Muscle of leg (tissue), 16 donors: ENCODE measurements at places on chromosomes 6 and 20. TPM values are rescaled to one million over a fixed set of nuclear protein-coding genes. Genes with fewer than 3 reads are reported as not detected.

KCNS1 gene
- polyA plus RNA-seq, result 0.12 TPM

RIMS1 gene
- polyA plus RNA-seq, result 0.54 TPM

DNA sequence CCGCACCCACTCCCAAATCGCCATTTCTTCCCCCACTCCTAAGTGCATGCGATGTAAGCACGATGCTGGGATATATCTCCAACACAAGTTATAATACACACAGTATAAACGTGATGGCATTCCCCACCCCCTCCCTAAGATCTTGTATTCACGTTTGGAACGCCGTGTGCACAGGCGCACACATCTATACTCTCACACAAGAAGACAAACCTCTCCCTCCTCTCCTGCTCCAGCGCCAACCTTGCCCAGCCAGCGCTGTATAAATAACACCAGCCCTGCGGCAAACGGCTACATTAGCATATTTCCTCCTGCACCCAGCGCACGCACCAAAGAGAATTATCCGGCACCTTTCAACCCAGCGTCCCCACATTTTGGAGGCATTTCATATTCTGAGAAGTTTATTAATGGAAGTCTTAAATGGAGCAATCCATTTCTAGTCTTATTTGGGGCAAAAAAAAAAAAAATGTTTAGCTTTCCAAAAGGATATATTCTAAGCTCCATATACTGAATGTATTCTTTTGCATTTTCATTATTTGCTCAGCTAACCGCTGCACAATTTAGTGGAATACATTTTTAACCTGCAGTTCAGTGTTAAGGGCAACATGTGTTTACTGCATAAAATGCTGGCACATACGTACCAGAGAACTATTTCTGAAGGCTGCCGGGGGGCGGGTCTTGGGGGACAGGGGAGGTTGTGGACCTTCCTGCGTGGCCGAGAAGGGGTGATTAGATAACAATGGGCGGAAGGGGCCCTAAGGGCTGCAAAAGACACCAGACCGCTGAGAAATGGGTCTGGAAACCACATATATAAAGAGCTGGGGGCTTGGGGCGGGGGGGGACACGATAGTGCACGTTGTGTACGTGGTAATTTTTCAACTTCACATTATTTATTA is 1.1 kb upstream of the SLC22A23 start:
- H3K27ac ChIP-seq, result no peak overlapping the region
- peak; percentile 40 for DNase-seq
- H3K27me3 ChIP-seq, result peaks cover 51% of the 10 kb centered on the region
- H3K36me3 ChIP-seq, result no peaks in the 10 kb centered on the region

LRFN2 gene
- polyA plus RNA-seq, result 0.08 TPM

NRN1 gene
- polyA plus RNA-seq, result 26.7 TPM

DNA sequence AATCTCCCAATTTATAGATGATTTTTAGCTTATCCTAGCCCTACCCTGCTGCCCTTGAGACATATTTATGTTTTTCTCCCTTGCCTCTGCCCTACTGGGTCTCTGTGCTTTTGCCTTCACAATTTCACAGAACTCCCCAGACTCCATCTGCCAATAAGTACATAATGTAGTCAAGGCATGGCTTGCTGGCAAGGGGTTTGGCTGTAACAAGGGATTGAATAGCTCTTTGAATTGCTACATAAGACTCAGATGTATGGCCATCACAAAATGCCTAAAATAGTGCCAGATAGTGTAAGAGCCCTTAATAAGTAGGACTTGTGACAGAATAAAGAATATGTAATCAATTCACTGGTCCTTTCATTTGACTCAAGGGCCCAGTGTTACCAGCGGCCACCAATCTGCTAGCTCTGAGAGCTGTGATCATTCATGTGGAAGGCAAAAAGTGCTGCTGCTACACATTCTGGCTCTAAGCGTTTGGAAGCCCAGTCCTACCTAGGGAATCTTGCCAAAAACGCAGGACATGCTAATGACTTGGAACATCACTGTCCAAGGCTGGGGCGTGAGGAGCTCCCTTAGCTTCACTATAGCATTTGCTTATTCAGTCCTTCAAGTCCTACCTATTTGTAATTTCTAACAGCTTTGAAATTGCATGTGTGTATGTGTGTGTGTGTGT is 20.5 kb downstream of the CLVS2 start:
- no peaks in the 10 kb centered on the region for H3K27me3 ChIP-seq
- DNase-seq, result no peak
- no peaks in the 10 kb centered on the region for H3K36me3 ChIP-seq

DNA sequence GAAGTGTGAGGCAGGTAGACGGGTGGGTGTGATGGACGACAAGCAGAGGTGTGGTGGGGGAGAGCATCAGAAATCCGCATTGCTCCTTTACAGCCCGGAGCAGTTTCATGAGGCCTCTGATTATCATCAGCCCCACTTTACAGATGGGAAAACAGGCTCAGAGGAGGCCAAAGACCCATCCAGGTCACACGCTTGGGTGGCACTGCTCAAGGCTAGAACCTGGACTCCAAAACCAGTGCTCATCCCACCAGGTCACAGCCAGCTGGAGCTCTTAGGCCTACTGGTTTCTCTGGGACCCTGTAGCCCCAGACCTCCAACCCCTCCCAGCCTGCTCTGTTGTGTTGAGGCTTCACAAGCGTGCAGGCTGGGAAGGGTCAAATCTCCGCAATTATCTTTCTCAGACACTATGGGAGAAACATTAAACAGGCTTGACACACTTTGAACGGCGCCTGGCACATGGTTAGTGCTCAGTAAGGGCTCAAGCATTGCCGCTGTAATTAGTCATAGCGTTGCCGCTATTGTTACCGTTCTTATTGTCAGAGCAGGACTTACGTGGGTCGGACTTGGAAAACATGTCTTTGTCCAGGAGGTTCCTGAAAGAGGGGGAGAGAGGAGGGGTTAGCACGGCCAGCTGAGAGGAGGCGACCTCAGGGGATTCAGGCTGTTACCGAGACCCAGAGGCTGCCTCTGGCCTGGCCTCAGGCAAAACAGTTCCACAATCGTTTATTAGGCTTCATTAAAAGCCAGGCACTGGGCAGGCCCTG is 16.6 kb downstream of the CPNE5 start:
- H3K4me3 ChIP-seq, result no peak overlapping the region
- peak; percentile 71 for DNase-seq
- H3K4me1 ChIP-seq, result peaks cover 62% of the 10 kb centered on the region
- H3K36me3 ChIP-seq, result peaks cover 12% of the 10 kb centered on the region
- H3K27ac ChIP-seq, result peak overlapping the region; percentile 82
- no peaks in the 10 kb centered on the region for H3K27me3 ChIP-seq

- peaks cover 8% of the 10 kb centered on the region for H3K4me1 ChIP-seq
- no peaks in the 10 kb centered on the region for H3K36me3 ChIP-seq
- no peak overlapping the region for H3K27ac ChIP-seq
- no peaks in the 10 kb centered on the region for H3K27me3 ChIP-seq
- DNase-seq, result no peak
- H3K4me3 ChIP-seq, result no peak overlapping the region
Observed at GRCh38 chr20:23021951-23022350, 13.2 kb upstream of the SSTR4 start.

DNA sequence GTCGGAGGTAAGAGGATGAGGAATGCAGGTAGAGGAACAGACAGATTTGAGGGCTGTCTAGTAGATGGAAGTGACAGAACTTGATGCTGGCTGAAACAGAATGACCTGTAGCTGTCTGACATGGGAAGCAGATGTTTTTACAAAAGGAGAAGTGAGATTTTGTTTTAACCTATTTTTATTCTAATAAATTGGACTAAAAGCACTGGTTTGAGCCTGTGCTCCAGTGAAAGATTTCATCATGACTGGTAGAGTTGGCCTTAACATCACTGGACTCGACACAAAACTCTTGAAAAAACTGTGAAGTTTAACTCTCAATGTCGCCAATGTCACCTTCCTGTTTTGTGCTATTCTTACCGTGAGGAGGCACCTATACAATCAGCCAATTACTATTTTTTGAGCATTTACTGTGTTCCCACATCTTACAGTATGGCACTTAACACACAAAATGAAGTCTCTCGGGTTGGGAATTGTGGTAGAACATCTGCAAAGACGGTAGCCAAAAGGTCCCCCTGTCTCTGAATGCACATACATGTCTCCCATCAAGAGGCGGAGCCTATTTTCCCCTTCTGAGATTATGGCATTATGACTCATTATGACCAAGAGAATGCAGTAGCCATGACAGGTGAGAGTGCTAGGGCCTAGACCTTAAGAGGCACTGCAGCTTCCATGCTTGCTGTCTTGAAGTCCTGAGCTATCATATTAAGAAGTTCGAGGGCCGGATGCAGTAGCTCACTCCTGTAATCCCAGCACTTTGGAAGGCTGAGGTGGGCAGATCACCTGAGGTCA is 93.2 kb downstream of the FOXF2 start:
- H3K27me3 ChIP-seq, result peaks cover 2% of the 10 kb centered on the region
- no peaks in the 10 kb centered on the region for H3K4me1 ChIP-seq
- H3K27ac ChIP-seq, result no peak overlapping the region
- H3K36me3 ChIP-seq, result no peaks in the 10 kb centered on the region
- H3K4me3 ChIP-seq, result no peak overlapping the region

- no peak overlapping the region for H3K4me3 ChIP-seq
- no peaks in the 10 kb centered on the region for H3K36me3 ChIP-seq
- H3K27me3 ChIP-seq, result no peaks in the 10 kb centered on the region
- DNase-seq, result no peak
- no peak overlapping the region for H3K27ac ChIP-seq
- no peaks in the 10 kb centered on the region for H3K4me1 ChIP-seq
Observed at GRCh38 chr6:11428371-11428770, 109.2 kb upstream of the TMEM170B start.

MCUR1 gene
- 27.4 TPM for polyA plus RNA-seq

MDFI gene
- polyA plus RNA-seq, result 68.4 TPM

GRCh38 chr6:18177286-18177965 is 22.2 kb downstream of the KDM1B start:
- H3K27ac ChIP-seq, result no peak overlapping the region
- H3K36me3 ChIP-seq, result peaks cover 4% of the 10 kb centered on the region
- H3K4me1 ChIP-seq, result no peaks in the 10 kb centered on the region
- H3K27me3 ChIP-seq, result no peaks in the 10 kb centered on the region
- H3K4me3 ChIP-seq, result no peak overlapping the region
- DNase-seq, result no peak

- H3K27me3 ChIP-seq, result peaks cover 10% of the 10 kb centered on the region
- H3K36me3 ChIP-seq, result no peaks in the 10 kb centered on the region
- no peak within 1 kb of the TSS for H3K4me3 ChIP-seq
- peak; percentile 50 for DNase-seq
- peaks cover 27% of the 10 kb centered on the region for H3K4me1 ChIP-seq
Observed at GRCh38 chr6:149484733-149485700, at the start of gene ZC3H12D. TSS of gene ZC3H12D (minus strand) at chr6:149485014. CDS start at chr6:149474543, 10,471 bp downstream.

PI16 gene
- polyA plus RNA-seq, result 42.2 TPM

SEMG1 gene
- polyA plus RNA-seq, result not detected

DNA sequence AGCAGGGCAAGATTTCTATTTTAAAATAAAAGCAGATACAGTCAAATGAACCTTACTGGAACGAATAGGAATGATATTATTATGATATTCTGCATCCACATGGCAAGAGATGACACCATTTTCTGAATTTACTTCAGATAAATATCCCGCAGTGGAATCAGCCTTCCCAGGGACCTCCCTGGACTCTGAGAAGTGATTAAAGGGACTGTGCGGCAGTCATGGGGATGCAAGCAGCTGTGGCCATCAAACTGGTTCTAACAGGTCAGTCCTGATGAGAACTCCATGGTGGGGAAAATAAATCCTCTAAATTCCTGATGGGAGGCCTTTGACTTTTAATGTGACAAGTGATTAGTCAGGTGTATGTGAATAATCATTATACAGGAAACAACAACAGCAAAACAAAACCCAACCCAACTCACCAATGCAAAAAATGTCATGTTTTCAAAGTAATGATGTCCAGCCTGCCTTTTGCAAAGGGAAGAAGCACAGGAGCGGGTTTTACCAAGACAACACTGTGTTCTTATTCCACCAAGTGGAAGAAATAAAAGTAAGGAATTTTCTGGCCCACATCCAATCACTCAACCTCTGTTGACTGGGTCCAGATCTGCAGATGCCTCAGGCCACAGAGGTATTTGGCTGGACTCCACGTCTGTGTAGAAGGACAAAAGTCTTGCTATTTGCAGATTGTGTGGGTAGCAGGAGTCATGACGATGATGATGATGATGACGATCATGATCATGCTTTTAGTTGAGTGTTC is 61.9 kb upstream of the CITED2 start:
- H3K27me3 ChIP-seq, result no peaks in the 10 kb centered on the region
- no peaks in the 10 kb centered on the region for H3K36me3 ChIP-seq
- H3K4me1 ChIP-seq, result peaks cover 2% of the 10 kb centered on the region
- no peak for DNase-seq

GABRR2 gene
- 1.4 TPM for polyA plus RNA-seq

- H3K27ac ChIP-seq, result no peak overlapping the region
- no peaks in the 10 kb centered on the region for H3K4me1 ChIP-seq
- peaks cover 2% of the 10 kb centered on the region for H3K27me3 ChIP-seq
- no peak for DNase-seq
- H3K4me3 ChIP-seq, result no peak overlapping the region
Observed at GRCh38 chr6:14744212-14744556, 501.7 kb upstream of the JARID2 start.

CALHM4 gene
- polyA plus RNA-seq, result not detected

BANF2 gene
- polyA plus RNA-seq, result not detected

RGS17 gene
- polyA plus RNA-seq, result 0.75 TPM

DNA sequence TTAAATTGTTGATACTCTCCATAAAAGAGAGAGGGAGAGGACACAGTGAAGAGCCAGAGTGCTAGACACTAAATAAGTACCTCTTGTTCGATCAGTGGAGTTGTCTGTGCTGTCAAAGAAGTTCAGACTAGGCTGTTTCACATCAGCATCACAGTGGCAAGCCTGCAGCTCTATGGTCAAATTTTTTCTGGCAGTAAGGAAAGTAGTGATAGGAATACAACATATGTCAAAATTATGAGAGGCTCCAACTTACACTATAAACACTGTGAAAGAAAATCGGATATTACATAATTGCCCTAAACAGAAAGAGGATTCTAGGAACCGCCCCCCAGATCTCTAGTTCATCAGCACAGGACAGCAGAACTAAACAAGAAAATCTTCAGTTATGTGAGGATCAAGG is 23.1 kb downstream of the DNAH8 start:
- no peak for DNase-seq
- H3K4me3 ChIP-seq, result no peak overlapping the region

DNA sequence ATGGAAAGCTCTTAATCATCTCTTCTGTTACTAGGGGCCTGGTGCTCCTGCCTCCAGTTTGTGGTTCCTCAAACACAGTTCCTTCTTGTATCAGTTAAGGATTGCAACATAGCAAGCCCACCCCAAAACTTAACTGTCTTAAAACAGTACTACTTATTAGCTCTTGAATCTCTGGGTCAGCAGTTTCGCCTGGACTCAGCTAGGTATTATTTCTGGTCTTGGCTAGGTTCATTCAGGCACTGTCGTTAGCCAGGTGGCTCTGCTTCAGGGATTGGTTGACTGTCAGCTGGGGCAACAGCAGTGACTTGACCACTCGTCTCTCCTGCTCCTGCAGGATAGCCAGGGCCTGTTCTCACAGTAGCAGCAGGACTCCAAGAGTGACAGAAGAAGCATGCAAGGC is 30.0 kb upstream of the RALY start:
- no peaks in the 10 kb centered on the region for H3K27me3 ChIP-seq
- no peak overlapping the region for H3K4me3 ChIP-seq
- peaks cover 16% of the 10 kb centered on the region for H3K4me1 ChIP-seq
- H3K36me3 ChIP-seq, result no peaks in the 10 kb centered on the region
